ENCODE measurements at places on chromosomes 7 and 10.

- DNase-seq: no peak
Measured at GRCh38 chr7:47757921-47758411, 176.1 kb upstream of the TNS3 start.

DNA sequence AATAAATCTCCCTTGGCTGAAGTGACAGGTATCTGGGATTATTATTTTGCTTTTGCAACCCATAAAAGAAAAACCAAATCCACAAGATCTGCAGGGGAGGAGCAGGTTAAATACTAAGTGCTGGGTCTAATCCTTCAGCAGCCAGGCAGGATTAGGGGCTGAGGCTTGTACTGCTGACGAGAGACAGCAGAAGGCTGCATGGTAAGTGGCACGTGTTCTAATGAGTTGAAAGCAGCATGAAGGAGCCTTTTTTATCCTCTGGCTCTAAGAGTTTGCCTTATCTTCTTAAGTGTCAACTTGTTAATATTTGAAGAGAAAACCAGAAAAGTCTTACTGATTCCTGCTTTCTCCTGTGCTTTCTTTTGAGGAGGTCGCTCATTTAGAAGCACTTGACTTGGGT, 50.0 kb downstream of the LYZL2 start:
- DNase-seq: no peak

- DNase-seq: no peak
Measured at GRCh38 chr7:107312418-107312817, 143.6 kb downstream of the HBP1 start.

DNA sequence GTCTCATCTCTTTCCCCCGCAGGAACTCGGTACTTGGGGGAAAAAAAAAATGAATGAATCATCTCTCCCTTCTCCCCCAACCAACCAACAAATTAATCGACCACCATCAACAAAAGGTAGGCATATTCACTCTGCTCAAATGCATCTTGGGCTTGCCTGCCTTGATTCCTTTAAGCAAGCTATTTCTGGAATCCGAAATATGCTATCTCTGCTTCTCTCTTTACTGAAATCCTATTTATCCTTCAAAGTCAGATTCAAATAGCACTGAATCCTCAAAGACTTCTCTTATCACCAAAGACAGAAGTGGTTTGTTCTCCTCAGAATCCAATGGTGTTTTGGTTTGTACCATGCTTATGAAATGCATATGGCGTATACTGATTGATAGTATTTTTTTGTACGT, 49.6 kb upstream of the TPK1 start:
- no peak for DNase-seq

GRCh38 chr7:46932676-46933424, 649.1 kb downstream of the TNS3 start:
- DNase-seq: no peak

DNA sequence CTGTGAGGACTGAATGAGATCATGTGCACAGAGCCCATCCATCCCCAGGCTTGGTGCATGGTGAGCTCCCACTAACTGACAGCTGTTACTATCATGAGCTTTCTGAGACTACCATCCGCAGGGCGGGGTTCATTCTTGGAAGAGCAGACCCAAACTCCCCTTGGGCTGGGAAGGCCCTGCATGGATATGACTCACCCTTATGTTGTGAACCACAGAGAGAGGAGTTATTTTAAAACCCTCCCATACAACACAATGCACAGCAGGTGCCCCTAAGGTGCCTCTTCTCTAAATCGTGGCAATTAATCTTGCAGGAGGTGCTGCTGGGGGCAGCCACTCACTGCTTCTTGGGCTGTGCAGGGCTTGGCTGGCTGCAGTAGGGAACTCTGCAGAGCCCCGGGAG, 219.1 kb downstream of the GFRA1 start:
- no peak for DNase-seq

GRCh38 chr10:47403446-47404318, 19.6 kb upstream of the ZNF488 start:
- DNase-seq: no peak

DNA sequence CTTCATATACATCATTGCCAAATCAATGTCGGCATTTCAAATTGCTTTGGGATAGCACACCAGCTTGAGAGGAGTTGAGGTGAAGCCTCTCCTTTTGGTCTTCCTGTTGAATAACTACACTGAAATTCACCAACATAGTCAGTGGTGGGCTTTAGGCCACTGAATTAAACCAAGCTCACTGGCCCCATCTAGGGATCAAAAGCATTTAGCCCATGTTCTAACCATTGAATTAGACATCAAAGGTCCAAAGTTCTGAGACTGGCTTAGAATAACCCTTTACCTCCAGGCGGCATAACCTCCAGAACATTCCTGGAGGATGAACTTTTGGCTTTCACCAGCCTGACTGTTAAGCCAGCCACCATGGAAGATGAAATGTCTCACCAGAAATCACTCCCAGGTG, 54.6 kb downstream of the BPGM start:
- DNase-seq: no peak

Measured in stimulated activated CD4-positive, alpha-beta T cell treated with anti-CD3 and anti-CD28 coated beads, Interleukin-12 subunit alpha, Interleukin-12 subunit beta, amount 100 ng/mL, for 4 hours (primary cell).